ENCODE measurements at places on chromosomes 6 and 20.

GRCh38 chr20:12717061-12717460 lies 291.7 kb upstream of the SPTLC3 start:
- H3K27ac ChIP-seq: no peak overlapping the region

DNA sequence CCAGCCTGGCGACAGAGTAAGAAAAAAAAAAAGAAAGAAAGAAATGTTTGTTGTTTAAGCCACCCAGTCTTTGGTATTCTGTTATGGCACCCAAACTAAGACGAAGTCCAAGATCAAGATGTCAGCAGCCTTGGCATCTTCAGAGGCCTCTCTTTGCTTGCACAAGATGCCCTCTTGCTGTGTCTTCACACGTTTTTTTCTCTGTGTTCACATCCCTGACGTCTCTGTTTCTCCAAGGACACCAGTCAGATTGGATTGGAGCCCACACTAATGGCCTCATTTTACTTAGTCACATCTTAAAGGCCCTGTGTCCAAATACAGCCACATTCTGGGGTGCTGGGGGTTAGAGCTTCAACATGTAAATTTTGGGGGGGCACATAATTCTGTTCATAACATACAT lies 380.9 kb downstream of the GJA1 start:
- no peak overlapping the region for H3K27ac ChIP-seq
- no peaks in the 10 kb centered on the region for H3K27me3 ChIP-seq

GRCh38 chr20:36175016-36175415 lies 20.5 kb downstream of the EPB41L1 start:
- no peak overlapping the region for H3K27ac ChIP-seq
- no peak overlapping the region for H3K4me3 ChIP-seq
- H3K27me3 ChIP-seq: no peaks in the 10 kb centered on the region
- DNase-seq: no peak
- no peaks in the 10 kb centered on the region for H3K4me1 ChIP-seq

- peaks cover 83% of the 10 kb centered on the region for H3K4me1 ChIP-seq
- no peak overlapping the region for H3K4me3 ChIP-seq
Measured at GRCh38 chr6:154474648-154475428, 35.6 kb downstream of the CNKSR3 start.

GRCh38 chr20:38120625-38120988 lies 44.5 kb downstream of the TGM2 start:
- no peaks in the 10 kb centered on the region for H3K27me3 ChIP-seq
- H3K36me3 ChIP-seq: no peaks in the 10 kb centered on the region
- H3K4me1 ChIP-seq: peaks cover 18% of the 10 kb centered on the region
- no peak overlapping the region for H3K4me3 ChIP-seq
- no peak overlapping the region for H3K27ac ChIP-seq
- no peak for DNase-seq

GRCh38 chr6:35582315-35582714 lies 69.6 kb upstream of the TULP1 start:
- H3K4me3 ChIP-seq: no peak overlapping the region
- no peaks in the 10 kb centered on the region for H3K27me3 ChIP-seq
- peak overlapping the region; percentile 16 for H3K27ac ChIP-seq
- peaks cover 10% of the 10 kb centered on the region for H3K4me1 ChIP-seq
- peaks cover 95% of the 10 kb centered on the region for H3K36me3 ChIP-seq

GRCh38 chr6:128641703-128642102 lies 121.3 kb upstream of the PTPRK start:
- no peaks in the 10 kb centered on the region for H3K36me3 ChIP-seq
- H3K4me3 ChIP-seq: no peak overlapping the region
- H3K4me1 ChIP-seq: no peaks in the 10 kb centered on the region
- DNase-seq: no peak
- no peaks in the 10 kb centered on the region for H3K27me3 ChIP-seq

- no peak for DNase-seq
- H3K4me1 ChIP-seq: peaks cover 9% of the 10 kb centered on the region
- H3K4me3 ChIP-seq: no peak overlapping the region
- no peaks in the 10 kb centered on the region for H3K27me3 ChIP-seq
- H3K27ac ChIP-seq: no peak overlapping the region
- H3K36me3 ChIP-seq: no peaks in the 10 kb centered on the region
Measured at GRCh38 chr20:32628960-32629530, 43.9 kb upstream of the NOL4L start.

DNA sequence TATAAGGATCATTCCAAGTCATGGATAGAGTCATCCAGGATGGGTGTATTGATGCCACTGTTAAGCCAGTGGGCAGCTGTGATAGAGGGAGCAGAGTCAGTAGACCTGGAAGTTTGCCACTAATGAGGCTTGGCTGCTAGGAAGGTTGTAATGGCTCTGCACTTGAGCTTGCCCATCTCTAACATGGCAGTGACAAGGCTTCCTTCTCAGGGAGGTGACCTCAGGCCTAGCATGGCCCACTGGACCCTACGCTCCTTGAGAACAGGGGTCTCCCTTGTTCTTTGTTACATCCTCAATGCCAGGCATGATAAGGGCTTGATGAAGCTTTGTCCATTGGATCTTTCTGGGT lies 155.1 kb downstream of the CD83 start:
- no peak for DNase-seq
- no peaks in the 10 kb centered on the region for H3K27me3 ChIP-seq
- no peak overlapping the region for H3K4me3 ChIP-seq
- H3K36me3 ChIP-seq: no peaks in the 10 kb centered on the region

GRCh38 chr20:8272766-8273165 lies 140.7 kb downstream of the PLCB1 start:
- H3K36me3 ChIP-seq: no peaks in the 10 kb centered on the region
- no peak for DNase-seq

DNA sequence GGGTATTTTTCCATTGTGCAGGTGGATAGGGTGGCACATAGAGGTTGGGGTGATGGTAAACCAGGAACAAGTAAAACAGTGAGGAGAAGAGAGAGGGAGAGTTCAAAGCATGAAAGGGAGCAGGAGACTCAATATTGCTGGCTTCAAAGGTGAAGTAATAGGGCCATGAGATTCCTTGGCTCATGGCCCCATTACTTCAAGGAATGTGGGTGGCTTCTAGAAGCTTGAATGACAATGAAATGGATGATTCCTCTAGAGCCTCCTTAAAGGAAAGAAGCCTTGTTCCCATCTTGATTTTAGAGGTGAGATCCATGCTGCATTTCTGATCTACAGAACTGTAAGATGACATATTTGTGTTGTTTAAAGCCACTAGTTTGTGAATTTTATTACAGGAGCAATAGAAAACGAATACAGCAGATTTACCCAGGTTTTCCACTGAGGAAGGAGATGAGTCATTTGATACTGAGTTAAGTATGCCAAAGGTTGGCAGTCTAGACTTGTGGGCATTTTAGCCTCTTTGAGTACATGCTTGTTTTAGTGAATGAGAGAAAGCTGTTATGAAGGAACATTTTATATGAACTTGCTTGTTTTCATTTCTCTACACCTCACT lies 110.4 kb downstream of the PLCB4 start:
- no peak overlapping the region for H3K27ac ChIP-seq
- no peak overlapping the region for H3K4me3 ChIP-seq
- H3K36me3 ChIP-seq: no peaks in the 10 kb centered on the region
- no peaks in the 10 kb centered on the region for H3K27me3 ChIP-seq
- H3K4me1 ChIP-seq: no peaks in the 10 kb centered on the region
- DNase-seq: no peak

- H3K4me3 ChIP-seq: no peak overlapping the region
- H3K4me1 ChIP-seq: no peaks in the 10 kb centered on the region
- no peak overlapping the region for H3K27ac ChIP-seq
Measured at GRCh38 chr6:116456927-116457326, 4.2 kb upstream of the CALHM6 start.

DNA sequence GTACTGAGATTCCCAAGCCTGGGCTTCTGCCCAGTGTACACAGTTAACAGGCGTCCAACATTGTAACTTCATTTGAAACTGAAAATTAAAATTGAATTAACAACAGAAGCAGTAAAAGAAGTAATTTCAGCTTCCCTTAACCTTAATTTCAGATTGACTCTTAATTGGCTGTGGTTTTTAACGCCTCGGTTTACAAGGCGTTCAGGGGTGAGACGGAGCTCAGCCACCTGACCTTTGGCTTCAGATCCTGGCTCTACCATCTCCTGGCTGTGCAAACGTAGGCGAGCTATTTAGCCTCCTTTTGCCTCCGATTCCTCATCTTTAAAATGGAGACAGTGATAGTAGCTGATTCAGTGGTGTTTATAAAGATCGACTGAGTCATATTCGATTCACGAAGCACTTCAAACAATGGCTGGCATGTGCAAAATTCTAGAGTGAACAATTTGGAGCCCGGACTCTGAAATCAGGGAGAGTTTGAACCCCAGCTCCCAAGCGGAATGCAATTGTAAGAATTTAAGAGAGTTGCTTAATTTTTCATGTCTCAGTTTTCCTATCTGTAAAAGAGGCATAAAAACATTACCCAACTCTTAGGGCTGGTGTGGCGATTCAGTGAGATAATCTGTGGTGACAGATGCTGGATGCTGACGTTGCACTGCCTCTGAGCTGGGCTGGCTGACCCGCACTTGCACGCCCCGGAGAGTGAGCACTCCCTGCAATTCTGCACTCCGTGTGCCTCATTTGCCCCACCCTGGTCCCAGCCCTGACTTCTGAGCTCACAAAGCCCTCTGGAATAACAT lies 23.5 kb upstream of the OCSTAMP start:
- no peak overlapping the region for H3K4me3 ChIP-seq
- no peaks in the 10 kb centered on the region for H3K36me3 ChIP-seq
- no peaks in the 10 kb centered on the region for H3K27me3 ChIP-seq
- DNase-seq: no peak
- H3K4me1 ChIP-seq: no peaks in the 10 kb centered on the region
- no peak overlapping the region for H3K27ac ChIP-seq

DNA sequence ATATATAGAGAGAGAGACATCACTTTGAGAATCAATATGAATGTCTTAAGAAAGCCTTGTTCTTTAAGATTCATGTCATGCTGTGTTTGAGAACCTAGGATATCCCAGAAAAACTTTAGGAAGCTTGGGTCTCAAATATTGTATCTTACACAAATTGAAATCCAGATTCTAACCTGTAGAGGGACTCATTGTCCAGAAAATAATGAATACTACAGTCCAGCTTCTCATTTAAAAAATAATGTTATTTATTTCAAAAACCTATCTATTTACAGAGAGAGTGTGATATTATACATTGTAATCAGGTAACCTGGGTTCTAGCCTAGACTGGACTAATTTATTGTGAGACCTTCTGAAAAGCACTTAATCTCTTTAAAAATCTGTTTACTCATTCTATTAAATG lies 4.2 kb downstream of the RFX6 start:
- H3K4me3 ChIP-seq: no peak overlapping the region
- no peak overlapping the region for H3K27ac ChIP-seq
- DNase-seq: no peak
- peaks cover 27% of the 10 kb centered on the region for H3K27me3 ChIP-seq
- H3K4me1 ChIP-seq: peaks cover 6% of the 10 kb centered on the region
- no peaks in the 10 kb centered on the region for H3K36me3 ChIP-seq

DNA sequence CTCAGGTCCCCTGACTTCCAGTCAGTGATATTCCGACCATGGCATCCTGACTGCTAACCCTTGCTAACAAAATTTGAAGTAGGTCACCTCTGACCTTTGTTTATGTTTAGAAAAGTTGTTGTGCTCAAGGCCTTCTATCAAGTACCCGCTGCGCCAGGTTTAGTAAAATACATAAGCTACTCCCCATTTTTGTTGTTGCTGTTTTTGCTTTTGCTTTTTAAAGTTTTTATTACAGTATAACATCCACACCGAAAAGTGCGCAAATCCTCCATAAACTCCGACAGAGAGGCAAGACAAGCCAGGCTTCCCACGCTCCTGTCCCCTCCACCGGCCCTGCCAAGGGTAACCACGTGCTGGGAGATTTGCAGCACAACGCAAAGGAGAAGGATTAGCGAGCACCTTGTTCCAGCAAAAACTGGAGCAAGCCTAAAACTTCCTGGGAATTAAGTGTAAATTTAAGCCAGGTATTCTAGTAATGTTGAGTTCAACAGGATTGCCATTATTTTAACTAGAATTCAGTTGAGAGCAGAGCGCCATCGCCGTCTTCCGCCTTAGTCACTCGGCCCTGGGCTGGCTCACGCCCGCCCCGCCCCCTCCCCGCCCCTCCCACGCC lies 17.8 kb upstream of the HMGN4 start:
- H3K4me1 ChIP-seq: peaks cover 37% of the 10 kb centered on the region
- peak overlapping the region; percentile 96 for H3K27ac ChIP-seq
- DNase-seq: no peak

GRCh38 chr20:8963330-8963729 lies 105.6 kb upstream of the PLCB4 start:
- no peak for DNase-seq
- no peak overlapping the region for H3K27ac ChIP-seq
- no peaks in the 10 kb centered on the region for H3K27me3 ChIP-seq
- H3K4me3 ChIP-seq: no peak overlapping the region

DNA sequence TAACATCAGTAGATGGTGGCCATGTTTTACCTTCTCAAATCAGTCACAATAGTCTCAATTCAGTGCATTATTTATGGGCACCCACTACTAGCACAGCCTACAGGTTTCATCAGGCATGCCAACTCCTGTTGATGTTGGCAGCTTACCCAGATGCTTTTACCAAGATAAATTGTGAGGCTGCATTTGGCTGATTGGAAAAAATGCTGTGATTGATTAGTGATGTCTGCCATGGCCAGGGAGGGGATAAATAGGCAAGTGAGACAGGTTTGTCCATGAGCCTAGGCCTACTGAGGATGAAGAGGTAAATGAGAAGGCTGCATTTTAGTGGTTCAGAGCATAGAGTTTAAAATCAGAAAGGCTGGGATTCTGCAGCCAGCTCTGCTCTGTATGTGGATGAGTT lies 227.1 kb downstream of the NFATC2 start:
- H3K4me3 ChIP-seq: no peak overlapping the region
- no peak for DNase-seq
- no peak overlapping the region for H3K27ac ChIP-seq
- H3K27me3 ChIP-seq: no peaks in the 10 kb centered on the region

DNA sequence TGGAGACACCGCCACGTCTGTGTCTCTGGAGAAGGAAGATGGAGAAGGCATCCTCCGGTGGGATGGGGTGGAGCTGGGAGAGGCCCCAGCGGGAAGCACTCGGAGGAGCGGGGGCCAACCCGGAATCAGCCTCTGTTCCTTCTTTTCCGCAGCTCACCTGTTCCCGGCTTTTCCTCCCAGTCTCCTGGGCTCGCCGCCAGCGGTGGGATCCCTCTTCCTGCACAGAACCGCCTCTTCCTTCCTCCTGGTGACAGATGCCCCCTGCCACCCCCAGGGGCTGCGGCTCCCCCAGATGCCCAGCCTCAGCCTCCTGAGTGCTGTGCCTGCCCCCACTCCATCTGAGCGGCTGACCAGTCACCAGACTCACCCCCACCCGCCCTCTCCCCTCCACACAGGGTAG lies 23.3 kb downstream of the RAMACL start:
- H3K4me3 ChIP-seq: no peak overlapping the region
- peaks cover 6% of the 10 kb centered on the region for H3K36me3 ChIP-seq
- no peak for DNase-seq
- H3K27ac ChIP-seq: peak overlapping the region; percentile 0

DNA sequence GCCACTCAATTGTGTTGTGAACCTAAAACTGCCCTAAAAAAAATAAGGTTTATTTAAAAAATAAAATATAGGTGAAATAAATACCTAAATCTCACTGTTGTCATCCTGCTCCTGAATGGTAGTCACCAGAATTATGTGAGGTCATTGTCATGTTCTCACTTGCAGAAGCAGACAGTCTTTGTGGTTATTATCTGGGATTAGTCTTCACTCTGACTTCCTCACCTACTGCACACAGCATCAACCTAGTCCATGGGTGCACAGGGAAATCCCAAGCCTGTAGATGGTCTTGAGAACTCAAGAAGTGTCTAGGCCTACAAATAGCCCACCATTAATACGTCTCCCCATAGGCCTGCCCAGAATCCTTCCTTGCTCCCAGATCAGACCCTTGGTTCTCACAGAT lies 97.0 kb downstream of the FOXF2 start:
- no peaks in the 10 kb centered on the region for H3K27me3 ChIP-seq
- no peak for DNase-seq
- H3K4me1 ChIP-seq: peaks cover 18% of the 10 kb centered on the region
